ENCODE measurements at places on chromosomes 1 and 21.

DNA sequence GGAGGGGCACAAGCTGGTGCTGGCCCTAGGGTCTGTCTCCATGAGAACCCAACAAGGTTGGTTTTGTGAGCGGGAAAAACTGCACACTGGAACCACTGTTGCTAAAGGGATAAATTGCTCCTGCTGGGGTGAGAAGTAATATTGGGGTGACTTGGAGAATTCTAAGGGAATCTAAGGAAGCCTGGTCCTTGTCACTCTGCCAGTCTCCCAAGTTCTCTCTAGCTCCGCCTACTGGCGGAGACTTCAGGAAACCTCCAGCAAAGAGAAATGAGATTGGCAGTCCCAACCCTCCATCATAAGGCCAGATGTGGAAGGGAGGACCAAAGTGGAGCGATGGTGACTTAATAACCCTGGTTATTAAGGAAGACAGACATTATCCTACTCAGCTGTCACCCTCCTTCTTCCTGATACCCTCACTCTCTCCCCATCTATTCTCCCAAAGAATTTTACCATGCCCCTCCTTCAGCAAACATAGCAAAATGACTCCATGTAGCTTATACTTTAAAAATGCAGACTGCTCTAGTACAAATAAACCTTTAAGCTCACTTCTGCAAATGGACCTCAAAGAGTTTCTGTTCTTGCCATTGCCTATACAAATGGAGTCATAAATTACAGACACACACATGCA, 2.7 kb downstream of the LCE1F start:
- no peak for DNase-seq

GRCh38 chr1:234985007-234985370, 143.6 kb downstream of the TOMM20 start:
- DNase-seq: no peak

- no peak for DNase-seq
Observed at GRCh38 chr1:206558794-206559671, 51.7 kb downstream of the RASSF5 start.

- no peak for DNase-seq
Observed at GRCh38 chr1:23772854-23773242, 5.4 kb upstream of the PITHD1 start.

DNA sequence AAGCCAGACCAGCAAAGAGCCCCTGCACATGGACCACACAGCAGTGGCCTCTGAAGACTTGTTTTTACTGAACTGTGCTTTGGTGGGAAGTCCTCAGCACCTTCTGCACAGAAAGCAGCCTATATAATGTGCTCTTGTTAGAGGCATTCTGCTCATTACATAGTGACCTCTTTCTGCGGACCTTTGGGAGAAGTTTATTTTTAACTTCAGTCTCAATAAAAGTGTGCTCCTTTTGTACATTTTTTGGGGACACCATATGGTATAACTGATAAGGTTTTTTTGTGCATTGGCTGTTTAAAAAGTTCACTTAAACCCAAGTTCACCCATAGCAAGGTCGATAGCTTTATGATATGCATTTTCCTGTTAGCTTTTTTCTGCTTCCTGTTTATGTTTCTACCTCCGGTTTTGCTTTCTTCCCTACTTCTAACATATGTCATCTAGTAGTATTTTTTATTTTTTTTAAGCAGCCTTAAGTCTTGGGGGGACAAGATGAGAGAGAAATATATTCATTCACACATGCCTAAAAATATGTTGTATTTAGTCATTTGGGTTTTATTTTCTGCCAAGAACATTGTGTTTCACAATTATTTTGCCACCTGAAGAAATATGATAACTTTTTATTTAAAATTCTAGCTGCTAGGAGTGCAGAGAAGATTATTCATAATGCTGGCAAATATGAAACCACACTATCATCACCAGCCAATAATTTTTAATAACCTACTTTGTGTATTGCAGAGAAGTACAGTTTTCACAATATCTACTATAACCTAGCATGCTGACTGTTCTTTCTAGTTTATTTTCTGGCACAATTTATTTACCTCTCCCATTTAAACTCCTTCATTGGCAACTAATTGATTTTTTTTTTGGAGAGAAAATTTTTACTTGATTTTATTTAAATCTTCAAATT, 22.9 kb upstream of the SLC19A2 start:
- DNase-seq: no peak

GRCh38 chr1:46128344-46128743, 4.1 kb downstream of the PIK3R3 start:
- DNase-seq: peak; percentile 12

Data from astrocyte of the spinal cord (primary cell).